ENCODE measurements at places on chromosomes 4 and X. TPM values are rescaled to one million over a fixed set of nuclear protein-coding genes. Genes with fewer than 3 reads are reported as not detected.

Gene SPIN2A
- total RNA-seq = 3.4 TPM

Gene CXCL11
- total RNA-seq = not detected

Gene SRPX
- total RNA-seq = 47.4 TPM

Gene SHROOM3
- total RNA-seq = 25.1 TPM

Gene BGN
- total RNA-seq = 39.7 TPM

Gene CEP135
- total RNA-seq = 5.5 TPM

GRCh38 chr4:87088186-87088585 lies 132.2 kb downstream of the KLHL8 start:
- no peak for DNase-seq

- DNase-seq = no peak
These were observed 2156.6 kb upstream of the TENM3 start for GRCh38 chr4:180086480-180087190.

DNA sequence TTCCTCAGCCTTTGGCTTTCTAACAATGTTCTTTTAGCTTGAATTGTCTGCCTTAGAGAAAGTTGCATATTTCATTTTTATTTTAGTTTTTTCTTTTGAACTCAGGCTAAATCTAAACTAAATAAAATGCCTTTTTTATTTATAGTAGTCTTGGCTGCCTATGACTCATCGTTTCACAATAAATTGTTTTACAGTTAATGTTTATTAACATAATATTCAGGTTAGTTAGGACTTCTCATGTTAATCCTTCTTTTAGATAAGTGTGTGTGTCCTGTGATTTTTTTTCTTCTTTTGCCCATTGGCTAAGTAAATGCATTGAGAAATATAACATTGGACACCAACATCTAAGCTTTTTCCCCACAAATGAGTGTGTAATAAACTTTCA lies 1.6 kb downstream of the RP2 start:
- DNase-seq = no peak

DNA sequence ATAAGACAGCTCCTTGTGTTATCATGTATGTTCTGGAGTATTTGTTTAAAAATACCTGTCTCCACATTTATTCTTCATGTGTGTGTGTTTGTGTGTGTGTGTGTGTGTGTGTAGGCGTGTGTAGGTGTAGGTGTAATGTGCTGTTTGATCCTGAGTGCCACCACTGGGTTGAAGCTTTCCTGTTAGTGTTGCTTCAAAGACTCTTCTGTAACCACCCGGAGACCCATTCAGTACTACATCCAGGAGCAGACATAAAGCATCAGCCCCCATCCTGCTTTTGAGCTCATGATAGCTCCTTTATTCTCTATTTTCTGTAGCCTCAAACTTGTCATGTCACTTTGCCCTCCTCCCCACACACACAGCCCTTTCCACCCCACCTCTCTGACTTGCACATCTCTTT lies 3.0 kb upstream of the ZDHHC9 start:
- no peak for DNase-seq

GRCh38 chr4:169059306-169060211 lies 49.5 kb upstream of the CBR4 start:
- peak; percentile 84 for DNase-seq

DNA sequence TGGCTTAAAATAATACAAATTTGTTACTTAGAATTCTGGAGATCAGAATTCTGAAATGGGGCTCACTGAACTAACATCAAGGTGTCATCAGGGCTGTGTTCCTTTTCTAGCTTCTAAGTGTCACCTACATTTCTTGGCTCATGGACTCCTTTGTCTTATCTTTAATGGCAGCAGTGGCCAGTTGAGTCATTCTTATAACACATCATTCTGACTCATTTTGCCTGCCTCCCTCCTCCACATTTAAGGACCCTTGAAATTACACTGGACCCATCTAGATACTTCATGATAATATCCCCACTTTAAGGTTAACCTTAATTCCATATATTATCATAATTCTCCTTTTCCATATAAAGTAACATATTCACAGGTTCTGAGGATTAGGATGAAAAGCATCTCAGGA lies 215.9 kb downstream of the GUCY2F start:
- no peak for DNase-seq

GRCh38 chr4:3065551-3065950 lies 8.8 kb downstream of the HTT-AS start:
- DNase-seq = no peak

DNA sequence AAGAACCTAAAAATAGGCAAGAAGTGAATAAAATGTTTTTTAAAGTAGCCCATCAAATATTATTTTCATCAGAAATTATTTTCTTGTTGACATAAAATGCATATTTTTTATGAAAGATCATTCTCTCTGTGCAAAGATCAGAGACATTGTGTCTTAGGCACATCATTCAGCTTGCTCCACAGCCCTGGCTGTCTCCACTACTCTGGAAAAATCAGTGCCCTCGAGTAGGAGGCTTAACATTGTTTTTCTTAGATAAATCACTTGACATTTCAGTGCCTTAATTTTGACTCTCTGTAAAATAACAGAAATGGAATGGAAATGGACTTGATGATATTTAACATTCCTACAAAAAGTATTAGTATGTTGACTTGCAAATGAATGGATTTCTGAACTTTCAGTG lies 77.9 kb downstream of the FAT4 start:
- DNase-seq = no peak

DNA sequence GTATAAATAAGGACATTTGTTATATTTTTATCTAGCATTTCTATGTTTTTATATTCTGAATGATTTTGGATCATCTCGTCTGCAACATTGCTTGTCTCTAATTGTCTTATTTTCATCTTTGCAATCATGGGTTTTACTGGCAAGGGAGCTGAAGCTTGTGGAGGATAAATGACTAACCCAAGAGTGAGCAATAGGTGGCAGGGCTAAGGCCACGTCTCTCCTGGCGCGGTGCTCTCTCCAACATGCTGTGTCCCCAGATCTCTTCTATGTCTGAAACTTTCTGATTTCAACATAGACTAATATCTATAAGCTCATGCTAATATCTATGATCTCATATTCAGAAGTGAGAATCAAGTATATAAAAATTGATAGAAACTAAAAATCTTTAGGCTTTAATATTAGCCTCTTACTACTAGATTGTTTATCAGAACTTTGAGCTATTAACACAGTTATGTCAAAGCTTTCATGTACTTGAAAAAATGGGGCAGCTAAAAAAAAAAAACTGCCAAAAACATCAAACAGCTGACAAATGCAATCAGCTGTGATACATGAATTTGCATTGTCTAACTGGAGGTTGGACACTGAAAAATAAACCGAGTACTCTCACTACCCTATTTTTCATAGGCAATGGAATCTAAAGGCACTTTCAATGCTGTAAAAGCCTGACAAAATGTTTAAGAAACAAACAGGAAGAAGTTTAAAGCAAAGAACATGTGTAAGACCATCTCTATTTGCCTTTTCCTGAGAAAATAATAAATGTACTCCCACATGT lies 169.2 kb downstream of the TMA16 start:
- peak; percentile 20 for DNase-seq

DNA sequence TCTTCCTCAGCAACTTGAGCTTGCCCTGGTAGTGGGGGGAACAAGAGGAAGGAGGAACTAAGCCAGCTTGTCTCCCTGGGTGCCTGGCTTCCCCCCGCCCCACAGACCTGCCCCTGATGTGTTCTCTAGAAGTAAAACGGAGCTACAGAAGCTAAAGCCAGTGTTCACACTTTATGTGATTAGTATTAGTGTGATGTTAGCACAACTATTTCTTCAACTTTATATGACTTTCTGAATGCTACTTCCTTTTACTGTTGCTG lies 10.7 kb downstream of the RGS12 start:
- no peak for DNase-seq

DNA sequence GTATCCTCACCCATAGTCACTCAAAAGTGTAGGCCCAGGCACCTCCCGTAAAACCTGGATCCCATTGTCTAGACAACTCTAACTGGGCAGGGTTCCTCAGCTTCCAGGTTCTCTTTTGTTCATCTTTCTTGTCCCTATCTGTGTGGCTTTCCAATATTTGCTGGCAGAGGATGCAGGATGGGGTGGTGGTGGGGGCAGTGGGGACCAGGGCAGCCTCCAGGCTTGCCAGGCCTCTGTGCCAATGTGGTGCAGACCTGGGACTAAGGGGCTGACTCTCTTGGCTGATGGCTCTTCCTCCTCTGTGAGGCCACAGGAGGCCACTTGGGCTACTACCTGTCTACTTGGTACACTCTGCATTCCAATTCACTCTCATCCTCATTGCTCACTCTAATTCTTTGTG lies 76.4 kb downstream of the NBDY start:
- no peak for DNase-seq

- DNase-seq = peak; percentile 48
These were observed 670 bp downstream of the PAPSS1 start for GRCh38 chr4:107719207-107719921.

GRCh38 chr4:145414226-145414625 lies 67.4 kb upstream of the SMAD1 start:
- DNase-seq = peak; percentile 93

DNA sequence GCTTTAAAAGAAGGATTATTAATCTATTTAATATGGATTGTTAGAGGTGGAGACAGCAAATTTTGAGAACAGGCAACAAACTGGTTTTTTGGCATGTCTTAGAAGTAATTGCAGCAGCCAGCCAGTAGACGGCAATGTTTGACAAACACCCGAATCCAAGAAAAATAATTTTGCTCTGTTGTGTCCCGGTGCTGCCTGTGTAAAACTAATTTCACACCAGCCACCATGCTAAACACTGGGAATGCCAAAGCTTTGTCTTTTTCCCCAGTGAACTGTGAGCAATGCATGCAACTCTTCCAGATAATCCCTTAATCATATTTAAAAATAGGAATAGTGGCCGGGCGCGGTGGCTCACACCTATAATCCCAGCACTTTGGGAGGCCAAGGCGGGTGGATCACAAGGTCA lies 25.9 kb downstream of the SMIM31 start:
- DNase-seq = peak; percentile 57

DNA sequence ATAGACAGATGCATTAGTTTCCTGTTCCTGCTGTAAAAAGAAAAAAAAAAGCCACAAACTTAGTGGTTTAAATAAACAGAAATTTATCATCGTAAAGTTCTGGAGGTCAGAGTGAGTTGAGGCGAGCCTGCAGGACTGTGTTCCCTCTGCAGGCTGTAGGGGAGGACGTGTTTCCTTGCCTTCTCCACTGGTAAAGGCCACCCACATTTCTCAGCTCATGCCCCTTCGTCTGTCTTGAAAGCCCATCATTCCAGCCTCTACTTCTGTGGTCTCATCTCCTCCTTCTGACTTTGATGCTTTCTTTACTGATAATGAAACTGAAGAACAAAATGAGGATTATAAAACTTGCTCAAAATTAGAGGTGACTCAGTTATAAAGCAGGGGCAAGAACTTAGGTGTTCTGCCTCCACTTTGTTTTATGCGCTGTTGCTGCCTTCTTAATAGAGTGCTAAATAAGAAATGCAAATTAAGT lies 143.0 kb downstream of the STIM2 start:
- no peak for DNase-seq

GRCh38 chrX:22135994-22136684 lies 104.0 kb downstream of the PHEX start:
- peak; percentile 61 for DNase-seq

- DNase-seq = no peak
These were observed 59.5 kb downstream of the RXFP1 start for GRCh38 chr4:158581161-158581560.

GRCh38 chrX:131081772-131082740 lies 23.9 kb downstream of the ARHGAP36 start:
- no peak for DNase-seq

DNA sequence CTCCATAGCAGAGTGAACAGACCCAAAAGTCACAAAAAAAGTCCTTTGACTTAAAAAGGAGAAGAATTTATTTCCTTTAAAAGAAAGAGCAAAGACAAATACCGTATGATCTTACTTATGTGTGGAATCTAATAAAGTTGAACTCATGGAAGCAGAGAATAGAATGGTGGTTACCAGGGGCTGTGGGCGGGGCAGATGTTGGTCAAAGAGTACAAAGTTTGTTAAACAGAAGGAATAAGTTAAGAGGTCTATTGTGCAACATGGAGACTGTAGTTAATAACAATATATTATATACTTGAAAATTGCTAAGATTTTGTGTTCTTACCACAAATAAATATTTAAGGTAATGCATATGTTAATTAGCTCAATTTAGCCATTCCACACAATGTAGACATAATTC lies 173.3 kb upstream of the S100G start:
- DNase-seq = no peak

DNA sequence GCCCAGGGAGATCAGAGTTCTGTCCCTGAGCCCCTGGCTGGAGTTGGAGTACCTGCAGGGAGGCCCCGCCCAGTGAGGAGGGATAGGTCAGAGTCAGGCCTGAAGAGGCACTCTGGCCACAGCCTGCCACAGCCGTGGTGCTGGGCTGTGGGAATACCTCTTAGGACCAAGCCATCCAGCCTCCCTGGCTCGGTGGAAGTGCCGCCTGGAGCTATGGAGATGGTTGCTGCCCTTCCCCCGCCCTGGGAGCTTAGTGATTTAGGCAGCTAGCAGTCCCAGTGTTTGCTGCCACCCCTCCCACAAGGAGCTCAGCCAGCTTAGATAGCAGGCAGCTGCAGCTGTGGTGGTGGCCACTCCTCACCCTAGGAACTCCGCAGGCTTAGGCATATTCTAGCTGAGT lies 446.3 kb upstream of the GNPDA2 start:
- DNase-seq = no peak
